Stimulated activated CD8-positive, alpha-beta memory T cell treated with anti-CD3 and anti-CD28 coated beads, Interleukin-12 subunit alpha, Interleukin-12 subunit beta, amount 100 ng/mL, for 4 hours (primary cell): ENCODE measurements at places on chromosomes 1 and 21.

GRCh38 chr1:119871881-119872280 lies 24.4 kb downstream of the ADAM30 start:
- no peak for DNase-seq

GRCh38 chr1:47396671-47397196 lies 19.4 kb upstream of the FOXE3 start:
- DNase-seq = no peak

DNA sequence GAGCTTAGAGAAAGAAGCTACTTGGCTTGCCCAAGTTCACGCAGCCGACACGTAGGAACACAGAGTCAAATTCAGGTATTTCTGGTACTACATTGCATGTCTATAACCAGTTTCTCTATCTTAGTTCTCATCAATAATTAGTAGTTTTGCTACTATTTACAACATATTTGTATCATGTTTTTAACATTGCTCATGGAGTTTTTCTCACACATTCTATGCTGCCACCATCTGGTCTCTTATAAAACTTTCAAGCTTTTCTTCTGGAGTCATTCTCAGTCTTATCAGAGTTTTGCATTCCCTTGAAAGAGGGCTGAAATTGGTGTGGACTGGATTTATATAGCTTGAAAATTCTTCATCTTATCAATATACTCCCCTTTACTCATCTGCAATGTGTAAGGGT lies 118.8 kb upstream of the PALMD start:
- DNase-seq = no peak

GRCh38 chr1:34929497-34929852 lies at the start of gene DLGAP3:
TSS of gene DLGAP3 (minus strand) at chr1:34929650. CDS start at chr1:34905383, 24,267 bp downstream.
- DNase-seq = no peak

DNA sequence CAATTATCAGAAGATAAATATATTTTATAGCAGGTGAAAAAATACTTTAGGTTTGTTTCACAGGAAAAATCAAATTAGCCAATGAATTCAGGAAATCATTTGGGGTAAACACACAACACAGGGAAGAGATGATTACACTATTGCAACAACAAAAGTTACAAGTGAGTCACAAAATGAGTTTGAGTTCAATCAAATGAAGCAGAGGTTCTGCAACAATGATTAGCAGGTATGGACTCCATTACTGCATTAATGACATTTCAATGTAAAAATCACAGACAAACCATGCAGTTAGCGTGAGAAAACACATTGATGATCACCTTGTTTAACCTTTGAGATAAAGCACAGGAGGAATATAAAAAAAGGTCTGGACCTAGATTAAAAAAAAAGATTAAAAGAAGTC lies 9.7 kb downstream of the ADGRL4 start:
- no peak for DNase-seq
